NCI-H2171 (cell line): ENCODE measurements at places on chromosomes 4 and X.
A peak's percentile ranks its signal among the peaks of the same experiment; 100 is the strongest.

DNA sequence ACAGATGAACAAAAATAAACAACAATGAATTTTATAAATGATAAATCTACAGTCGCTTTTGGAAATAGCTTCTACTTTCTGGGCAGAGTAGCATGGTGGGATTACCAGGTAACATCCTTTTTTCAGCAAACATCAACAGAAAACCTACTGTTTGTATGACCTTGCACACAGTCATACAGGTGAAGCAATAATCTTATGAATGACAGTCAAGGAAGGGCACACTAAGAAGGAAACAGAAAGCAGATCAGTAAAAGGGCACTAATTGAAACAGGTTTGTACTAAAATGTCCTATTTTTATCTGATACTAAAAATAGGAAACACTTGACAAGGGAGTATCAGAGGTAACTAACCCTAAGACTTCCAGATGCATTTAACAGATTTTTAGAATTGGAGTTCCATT lies 108.9 kb downstream of the DLG3 start:
- no peak for DNase-seq

DNA sequence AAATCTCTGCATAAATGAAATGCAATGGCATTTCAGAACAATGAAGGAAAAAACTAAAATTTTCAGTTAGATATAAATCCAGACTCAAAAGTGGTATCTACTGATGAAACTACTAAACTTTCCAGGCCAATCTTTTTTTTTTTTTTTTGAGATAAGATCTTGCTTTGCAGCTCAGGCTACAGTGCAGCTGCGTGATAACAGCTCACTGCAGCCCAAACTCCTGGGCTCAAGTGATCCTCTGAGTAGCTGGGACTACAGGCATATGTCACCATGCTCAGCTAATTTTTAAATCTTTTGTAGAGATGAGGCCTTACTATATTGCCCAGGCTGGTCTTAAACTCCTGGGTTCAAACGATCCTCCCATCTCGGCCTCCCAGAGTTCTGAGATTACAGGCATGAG lies 1228.2 kb upstream of the ADGRL3 start:
- no peak for DNase-seq

- DNase-seq, result peak; percentile 13
Observed at GRCh38 chr4:37453281-37453998, 208.9 kb downstream of the NWD2 start.

GRCh38 chr4:5921101-5921980 lies 28.5 kb upstream of the CRMP1 start:
- DNase-seq, result no peak

DNA sequence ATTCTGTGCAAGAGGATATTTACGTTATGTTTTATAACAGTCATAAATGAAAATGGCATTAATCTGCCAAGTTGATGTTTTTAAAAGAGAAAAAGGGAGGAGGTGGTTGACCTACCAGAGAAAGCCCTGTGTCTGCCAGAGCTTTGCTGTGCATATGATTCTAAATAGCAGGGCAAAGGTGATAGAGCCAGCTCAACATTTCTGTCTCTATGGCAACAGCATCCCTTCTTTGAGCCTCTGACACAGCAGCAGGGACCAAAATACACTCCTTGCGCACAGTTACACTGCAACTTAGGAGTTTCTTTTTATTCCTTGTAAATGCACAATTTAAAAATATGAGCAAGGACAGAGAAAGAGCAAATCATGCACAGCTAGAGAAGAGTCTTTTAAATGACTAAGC lies 133.3 kb upstream of the RAI2 start:
- DNase-seq, result no peak

DNA sequence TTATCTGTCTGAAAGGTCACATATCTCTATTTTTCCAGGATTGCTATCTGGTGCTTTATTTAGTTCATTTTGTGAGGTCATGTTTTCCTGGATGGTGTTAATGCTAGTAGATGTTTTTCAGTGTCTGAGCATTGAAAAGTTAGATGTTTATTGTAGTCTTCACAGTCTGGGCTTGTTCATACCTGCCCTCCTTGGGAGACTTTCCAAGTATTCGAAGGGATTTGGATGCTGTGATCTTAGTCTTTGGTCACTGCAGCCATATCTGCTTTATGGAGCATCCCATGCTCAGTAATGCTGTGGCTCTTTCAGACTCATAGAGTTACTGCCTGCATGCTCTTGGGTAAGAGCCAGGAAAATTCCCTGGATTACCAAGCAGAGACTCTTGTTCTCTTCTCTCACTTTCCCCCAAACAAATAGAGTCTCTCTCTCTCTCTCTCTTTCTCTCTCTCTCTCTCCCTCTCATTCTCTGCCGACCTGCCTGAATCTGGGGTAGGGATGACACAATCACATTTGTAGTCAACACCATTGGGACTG lies 130.0 kb downstream of the AR start:
- DNase-seq, result no peak

GRCh38 chr4:142064181-142064580 lies 427.8 kb downstream of the IL15 start:
- no peak for DNase-seq

GRCh38 chr4:175450446-175450845 lies 361.6 kb downstream of the GPM6A start:
- no peak for DNase-seq

DNA sequence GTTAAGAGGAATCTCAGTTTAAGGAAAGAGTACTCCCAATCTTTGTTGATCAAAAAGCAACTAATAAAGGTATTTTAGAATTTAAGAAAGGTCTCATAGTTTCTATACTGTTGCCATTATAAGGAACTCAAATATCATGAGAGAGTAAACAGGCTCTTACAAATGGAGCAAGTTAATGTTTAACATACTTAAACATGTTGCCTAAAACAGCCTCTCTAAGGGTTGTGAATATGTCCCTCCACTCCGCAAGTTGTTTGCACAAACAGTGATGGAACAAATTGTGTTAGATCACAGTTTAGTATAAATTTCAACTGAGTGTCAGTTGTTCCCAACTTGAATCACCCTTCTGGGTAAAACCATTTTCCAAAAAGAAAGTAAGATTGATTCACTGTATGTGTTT lies 1678.3 kb downstream of the PCDH19 start:
- no peak for DNase-seq

- DNase-seq, result no peak
Observed at GRCh38 chrX:132657876-132658275, 169.0 kb upstream of the MBNL3 start.

GRCh38 chr4:184481544-184481943 lies 7.2 kb upstream of the IRF2 start:
- DNase-seq, result no peak
